ENCODE measurements at places on chromosomes 3 and 15.

- DNase-seq = no peak
Observed at GRCh38 chr15:88740356-88740755, 62.9 kb upstream of the ACAN start.

DNA sequence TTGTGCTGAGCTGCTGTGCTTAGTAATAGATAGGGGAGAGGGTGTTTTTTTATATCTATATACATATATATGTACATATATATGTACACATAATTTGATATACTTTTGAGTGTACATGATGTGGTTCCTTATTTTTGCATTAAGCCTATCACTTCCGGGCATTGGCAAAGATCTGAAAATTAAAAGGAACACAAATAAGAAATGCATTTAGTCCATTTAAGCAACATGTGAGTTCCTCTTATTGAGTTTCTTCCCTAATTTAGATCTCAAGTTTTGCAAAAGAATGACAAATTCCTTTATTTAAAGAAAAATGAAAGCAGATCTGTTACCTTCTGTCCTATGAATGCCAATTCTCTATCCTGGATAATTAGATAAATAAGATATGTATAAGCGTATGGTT is 435.1 kb downstream of the LPP start:
- no peak for DNase-seq

DNA sequence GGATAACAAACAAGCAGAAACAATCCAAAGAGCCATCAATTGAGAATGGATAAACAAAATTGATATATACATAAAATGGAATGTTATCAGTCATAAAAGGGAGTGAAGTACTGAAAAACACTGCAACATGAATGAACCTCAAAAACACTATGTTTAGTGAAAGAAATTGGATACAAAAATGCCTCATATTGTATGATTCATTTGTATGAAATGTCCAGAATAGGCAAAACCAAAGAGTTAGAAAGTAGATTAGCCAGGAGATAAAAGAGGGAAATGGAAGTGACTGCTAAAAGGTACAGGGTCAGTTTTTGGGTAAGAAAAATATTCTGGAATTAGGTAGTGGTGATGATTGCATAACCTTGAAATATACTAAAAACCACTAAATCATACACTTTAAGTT is 9.8 kb upstream of the SLC25A36 start:
- no peak for DNase-seq

GRCh38 chr3:142318331-142318730 is 92.9 kb upstream of the GK5 start:
- no peak for DNase-seq

DNA sequence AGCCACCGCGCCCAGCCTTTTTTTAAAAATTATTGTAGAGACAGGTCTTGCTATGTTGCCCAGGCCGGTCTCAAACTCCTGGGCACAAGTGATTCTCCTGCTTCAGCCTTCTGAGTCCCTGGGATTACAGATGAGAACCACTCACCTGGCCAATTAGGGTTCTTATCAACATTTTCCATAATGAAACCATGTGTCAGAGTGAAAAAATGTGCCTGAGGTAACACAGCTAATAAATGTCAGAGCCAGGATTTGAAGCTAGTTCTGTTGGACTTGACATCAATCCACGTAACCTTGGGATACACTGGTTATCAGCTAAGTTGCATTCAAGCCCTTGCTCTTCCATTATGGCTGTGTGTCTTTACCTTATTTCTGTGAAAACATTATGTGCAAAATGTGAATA is 29.1 kb downstream of the CHST14 start:
- DNase-seq = no peak

GRCh38 chr3:46864061-46864881 is 1.0 kb upstream of the MYL3 start:
- no peak for DNase-seq

DNA sequence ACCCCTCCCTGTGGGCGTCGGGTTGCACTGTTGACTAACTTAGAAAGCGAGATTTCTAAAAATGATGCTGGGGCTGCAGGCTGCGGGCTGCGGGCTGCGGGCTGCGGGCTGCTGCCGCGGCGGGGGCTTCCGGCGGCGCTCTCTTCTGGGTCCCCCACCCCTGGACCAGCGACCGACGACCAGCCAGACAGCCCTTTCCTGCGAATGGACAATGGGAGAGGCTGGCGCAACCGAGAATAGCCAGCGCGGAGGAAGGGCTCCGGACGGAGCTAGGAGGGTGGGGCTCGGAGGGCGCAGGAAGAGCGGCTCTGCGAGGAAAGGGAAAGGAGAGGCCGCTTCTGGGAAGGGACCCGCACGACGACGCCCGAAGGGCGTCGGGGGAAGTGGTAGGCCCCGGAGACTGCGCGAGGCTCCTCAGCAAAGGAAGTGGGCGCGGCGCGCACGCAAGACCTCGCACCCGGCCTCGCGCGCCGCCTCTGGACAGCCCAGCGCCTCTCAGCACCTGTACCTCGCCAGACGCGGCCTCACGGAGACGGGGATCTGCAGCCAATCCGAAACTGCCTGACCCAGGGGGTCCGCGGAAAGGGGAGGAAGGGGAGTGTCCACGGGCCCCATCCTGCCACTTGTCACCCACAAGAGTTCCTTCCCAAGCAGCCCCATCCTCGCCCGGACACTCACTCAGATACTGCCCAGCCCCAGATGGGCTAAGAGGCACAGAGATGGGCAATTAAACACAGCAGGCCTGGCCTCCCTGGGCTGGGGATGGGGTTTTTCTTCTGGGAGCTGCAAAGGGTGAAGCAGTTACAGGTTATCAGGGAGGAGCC is 70.7 kb downstream of the SLC12A8 start:
- peak; percentile 38 for DNase-seq

- DNase-seq = no peak
Observed at GRCh38 chr3:29978036-29978435, 628.4 kb upstream of the TGFBR2 start.

GRCh38 chr3:173273838-173274237 is 123.7 kb upstream of the NLGN1 start:
- DNase-seq = no peak

DNA sequence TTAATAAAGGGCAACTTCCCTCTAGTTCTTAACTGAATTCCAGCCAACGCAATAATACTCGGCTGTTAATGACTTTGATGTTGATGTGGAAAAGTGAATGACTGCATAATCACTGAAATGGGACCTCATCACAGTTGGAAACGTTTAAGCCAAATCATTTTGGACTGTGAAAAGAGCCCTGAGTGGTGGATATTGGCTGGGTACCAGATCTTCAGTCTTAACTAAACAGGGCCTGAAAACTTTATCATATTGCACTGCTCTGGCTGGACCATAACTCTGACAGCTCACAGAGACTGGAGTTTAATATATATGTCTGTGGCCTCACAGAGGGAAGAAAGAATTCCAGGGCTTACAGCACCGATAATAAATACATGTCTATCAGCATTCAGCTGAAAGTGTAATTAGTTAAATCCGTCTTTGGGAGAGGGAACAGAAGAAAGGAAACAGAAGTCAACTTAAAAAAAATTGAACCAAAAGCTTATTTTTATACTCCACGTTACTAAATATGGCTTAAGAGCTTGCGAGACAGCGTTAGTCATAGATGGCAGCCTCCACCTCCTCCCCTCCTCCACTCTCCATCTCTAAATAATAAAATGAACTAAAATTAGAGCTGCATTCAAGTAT is 222.3 kb upstream of the CDIN1 start:
- DNase-seq = no peak

- no peak for DNase-seq
Observed at GRCh38 chr3:8650583-8651416, 6.2 kb upstream of the SSUH2 start.

Data from effector CD4-positive, alpha-beta T cell (primary cell).